ENCODE measurements at places on chromosomes 1 and 21.

DNA sequence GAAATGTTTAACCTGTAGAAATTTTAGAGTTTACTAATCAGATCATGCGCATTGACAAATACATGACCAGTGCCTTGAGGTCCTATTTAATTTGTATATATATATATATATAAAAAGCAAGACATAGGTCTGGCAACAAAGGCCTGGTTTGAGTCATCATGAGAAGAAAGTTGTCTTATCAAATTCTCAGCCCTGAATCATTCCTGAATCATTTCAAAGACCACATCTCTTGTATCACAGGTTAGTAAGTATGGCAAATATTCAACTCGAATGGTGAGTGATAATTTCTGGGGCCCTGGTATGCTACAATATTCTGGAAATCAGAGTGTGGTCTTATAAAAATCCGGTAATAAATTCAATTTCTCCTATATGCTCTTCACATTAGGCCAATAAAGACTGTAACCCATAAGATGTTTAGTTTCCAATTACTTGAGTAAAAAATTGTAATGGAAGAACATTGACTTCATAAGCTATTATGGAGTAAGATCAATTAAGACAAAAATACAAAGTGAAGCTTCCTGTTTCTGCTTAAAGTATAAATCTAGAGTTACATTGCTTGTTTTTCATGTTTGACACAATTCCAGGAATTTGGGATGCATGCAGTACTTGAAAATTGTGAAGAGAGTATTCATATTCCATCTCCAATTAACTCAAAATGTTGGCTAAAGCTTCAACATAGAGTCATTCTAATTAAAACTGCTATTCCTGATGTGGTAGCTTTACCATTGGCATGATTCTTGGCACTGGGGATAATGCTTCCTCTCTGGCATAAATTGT, 309.4 kb downstream of the BRINP3 start:
- no peak for DNase-seq

DNA sequence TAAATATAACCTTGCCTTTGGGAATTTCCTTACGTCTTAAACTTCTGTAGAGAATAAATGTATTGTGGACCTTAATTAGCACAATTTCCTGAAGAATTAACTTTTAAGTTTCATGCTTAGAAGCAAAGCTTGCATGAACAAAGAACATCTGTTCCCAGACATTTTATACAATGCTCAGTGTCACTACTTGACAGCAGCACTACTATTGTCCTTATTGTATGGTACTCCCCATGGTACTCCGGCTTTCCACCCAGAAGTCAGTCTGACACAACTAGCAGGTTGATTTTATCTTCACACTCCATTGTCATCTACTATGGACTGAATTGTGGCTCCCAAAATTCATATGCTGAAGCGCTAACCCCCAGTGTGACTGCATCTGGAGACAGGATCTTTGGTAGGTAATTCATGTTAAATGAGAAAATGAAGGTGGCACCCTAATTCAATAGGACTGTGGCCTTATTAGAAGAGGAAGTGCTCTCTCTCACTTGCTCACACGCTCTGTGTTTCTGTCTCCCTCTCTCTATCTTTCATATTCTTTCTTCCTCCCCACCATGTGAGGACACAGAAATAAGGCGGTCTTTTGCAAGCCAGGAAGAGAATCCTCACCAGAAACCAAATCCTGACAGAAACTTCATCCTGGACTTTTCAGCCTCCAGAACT, 10.7 kb upstream of the OR2B11 start:
- no peak for DNase-seq

DNA sequence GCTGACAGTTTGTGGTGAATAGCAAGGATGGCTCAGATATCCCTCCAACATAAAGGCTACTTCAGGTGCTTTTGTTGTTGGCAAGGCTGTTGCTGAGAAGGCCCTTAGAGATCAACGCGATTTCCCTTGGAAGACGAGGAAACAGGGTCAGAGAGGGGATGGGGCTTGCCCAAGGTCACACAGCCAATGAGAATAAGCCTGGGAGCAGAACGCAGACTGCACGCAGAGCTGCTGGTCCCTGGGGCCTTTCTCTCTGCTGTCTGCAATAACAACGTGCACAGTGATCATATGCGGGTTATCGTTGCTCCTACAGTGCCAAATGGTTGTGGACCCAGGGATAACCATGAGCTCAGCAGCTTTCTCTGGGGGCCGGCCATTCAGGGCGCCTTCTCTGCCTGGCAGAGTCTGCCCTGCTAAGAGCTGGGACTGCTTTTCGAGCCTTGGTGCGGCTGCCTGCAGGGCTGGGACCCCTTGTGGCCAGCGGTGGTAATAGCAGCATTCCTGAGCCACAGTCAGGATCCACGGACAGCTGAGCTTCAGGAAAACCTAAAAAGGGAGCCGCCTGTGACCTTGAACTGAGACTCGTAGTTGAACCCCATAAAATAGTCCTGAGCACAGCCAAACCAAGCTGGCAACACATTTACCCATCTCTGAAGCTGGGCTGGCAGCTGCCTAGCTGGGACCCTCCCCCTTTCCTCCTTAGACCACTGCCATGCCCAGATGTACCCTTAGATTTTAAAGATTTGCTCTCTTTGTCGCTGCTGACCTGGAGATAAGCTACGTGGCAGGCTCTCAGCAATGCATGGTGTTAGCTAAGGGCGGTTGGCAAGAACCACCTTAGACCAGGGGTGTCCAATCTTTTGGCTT, 39.8 kb downstream of the HTR6 start:
- peak; percentile 73 for DNase-seq

GRCh38 chr1:208054911-208055379, 144.0 kb upstream of the CD34 start:
- DNase-seq = no peak

DNA sequence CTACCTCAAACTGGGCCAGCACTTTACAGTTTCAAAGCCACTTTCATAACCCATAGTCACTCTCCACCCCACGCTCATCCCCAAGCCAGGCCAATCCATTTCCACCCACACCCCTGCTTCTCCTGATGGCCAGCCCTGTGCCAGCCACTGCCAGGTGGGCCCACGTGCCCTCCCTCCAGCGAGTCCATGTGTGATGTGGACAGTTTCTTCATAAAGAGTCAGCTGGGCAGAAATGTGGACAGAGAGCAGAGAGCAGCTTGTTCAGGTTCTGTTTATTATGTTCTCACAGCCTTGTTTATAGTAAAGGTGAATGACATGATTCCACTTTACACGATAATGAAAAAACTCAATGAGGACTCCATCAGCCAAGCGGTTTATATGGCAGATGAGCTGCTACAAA, 37.4 kb upstream of the RGS16 start:
- no peak for DNase-seq

DNA sequence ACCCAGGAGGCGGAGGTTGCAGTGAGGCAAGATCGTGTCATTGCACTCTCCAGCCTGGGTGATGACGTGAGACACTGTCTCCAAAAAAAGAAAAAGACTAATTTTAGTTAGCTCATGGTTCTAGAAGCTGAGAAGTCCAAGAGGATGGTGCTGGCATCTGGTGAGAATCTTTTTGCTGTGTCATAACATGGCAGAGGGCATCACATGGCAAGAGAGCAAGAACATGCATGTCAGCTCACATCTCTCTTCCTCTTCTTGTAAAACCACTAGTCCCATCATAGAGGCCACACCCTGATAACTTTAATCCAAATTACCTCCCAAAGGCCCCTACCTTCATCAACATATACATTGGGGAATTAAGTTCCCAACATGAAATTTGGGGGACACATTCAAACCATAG, 13.8 kb upstream of the CNN3 start:
- no peak for DNase-seq

DNA sequence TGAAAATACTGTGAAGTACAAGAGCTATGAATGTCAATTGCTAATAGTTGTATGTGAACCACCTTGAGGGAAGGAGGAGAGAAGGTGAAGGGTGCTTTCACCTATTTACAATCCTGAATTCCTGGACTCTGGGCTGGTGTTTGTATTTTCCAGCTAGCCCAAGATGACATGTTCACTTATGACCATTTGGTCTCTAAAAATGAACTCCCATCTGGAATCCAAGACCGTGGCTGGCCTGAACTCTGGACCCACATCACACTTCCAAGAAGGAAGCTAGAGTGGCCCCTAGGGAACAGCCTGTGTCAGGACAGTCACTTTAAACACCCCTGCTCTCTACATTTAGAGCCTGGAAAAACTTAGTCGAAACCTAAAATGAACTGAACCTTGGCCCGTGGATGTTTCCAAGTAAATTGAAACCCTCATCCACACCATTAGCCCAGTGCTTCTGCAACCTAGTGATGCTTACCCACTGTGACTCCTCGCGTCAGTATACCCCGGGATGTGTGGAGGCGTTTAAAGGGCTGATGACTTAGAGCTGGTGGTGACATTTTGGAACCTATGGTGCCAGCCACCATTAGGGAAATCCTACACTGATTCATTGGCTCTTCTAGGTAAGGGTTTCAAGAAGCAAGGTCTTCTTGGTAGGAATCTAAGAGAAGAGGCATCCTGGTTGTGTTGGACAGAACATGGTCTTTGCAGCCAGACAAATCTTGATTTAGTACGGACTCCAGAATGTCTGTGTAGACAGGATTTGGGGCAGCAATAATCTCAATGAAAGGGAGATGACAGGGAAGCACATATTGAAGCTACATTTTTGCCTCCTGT, 171.5 kb upstream of the IRF2BP2 start:
- peak; percentile 42 for DNase-seq

- DNase-seq = no peak
Observed at GRCh38 chr1:231553320-231553719, 24.9 kb downstream of the TSNAX start.

GRCh38 chr1:160124705-160125478, 9.3 kb downstream of the ATP1A2 start:
- no peak for DNase-seq

DNA sequence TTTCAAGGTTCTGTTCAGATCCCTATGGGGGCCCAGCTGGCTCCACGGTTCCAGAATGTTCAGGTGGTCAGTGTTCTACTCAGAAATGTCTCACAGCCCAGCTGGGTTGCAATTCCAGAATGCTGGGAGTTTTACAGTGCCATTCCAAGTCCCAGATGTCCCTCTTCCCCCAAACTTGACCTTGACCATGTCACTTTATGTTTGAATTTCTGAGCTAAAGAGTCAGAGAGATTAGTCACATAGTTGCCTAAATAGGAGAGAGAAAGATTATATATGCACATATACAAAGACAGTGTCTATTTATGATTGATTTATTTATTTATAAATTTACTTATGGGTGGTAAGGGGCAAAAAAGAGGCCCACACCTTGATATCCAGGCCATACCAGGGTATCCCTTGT, 2.5 kb downstream of the GPR3 start:
- no peak for DNase-seq

DNA sequence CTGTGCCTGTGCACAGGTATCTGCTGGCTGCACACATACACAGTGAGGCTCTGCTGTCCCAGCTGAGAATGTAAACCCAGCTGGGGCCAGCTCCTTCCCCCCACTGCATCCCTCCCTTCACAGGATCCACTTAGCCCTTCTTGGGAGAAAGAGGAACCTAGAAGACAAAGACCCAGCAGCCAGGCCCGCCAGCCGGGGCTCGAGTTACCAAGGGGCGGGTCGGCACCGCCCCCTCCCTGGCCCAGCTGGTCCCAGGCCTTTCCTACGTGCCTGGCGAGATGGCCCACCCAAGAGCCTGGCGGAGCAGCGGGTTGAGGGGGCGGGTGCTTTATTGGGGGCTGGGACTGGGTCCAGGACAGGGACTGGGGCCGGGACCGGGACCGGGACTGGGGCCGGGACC, 2.1 kb downstream of the SH3BGRL3 start:
- DNase-seq = no peak

Measured in activated T-cell treated with anti-CD3 and anti-CD28 coated beads, Interleukin-2, amount 50 U/mL, for 24 hours (primary cell).